ENCODE measurements at places on chromosomes 5 and 9. TPM values are rescaled to one million over a fixed set of nuclear protein-coding genes. Genes with fewer than 3 reads are reported as not detected.

Gene AMBP
- 0.51 TPM for total RNA-seq

Gene LURAP1L
- total RNA-seq = 2.2 TPM

DNA sequence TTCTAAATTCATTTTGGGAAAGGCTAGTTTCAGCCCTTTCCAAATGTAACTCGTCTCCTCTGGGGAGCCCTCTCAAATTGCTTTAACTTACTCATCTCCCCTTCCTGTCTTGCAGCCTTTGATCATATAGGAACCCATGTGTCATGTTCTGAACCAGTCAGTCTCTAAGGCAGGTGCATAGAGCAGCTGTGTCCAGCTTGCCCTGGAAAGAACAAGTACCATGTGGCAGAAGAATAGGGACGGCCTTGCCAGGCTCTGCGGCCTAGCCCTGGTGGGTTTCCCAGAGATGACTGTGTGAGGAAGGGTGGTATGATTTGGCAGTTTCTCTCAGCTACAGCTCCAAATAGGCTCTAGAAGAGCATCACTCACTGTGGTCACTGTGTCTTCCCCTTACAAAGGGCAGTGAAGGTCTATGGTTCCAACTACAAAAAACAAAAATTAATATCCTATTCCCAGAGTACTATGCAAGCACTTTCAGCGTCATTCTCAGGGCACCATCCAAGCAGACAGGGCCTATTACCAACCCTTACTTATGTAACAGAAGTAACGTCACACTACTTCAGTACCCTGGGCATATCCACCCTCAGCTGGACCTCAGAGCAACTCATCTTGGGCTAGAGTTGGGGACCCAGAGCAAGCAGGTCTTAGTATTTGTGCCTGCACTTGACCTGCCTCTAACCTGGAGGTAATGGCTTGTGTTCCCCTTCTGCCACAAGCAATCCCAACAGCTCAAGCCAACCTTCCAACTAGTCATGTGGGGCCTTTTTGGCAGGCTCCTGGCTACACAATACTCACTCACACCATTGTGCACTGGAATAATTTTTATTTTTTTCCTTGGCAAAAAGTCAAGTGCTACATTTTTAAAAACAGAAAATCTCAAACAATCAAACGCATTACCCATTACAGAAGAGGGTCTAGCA lies 37.2 kb upstream of the UBAP2 start:
- DNase-seq = no peak

- no peak for DNase-seq
Measured at GRCh38 chr5:30930736-30931135, 262.8 kb upstream of the CDH6 start.

GRCh38 chr5:74630453-74631066 lies 10.0 kb downstream of the ENC1 start:
- no peak for DNase-seq
